ENCODE measurements at places on chromosomes 11 and 22.

DNA sequence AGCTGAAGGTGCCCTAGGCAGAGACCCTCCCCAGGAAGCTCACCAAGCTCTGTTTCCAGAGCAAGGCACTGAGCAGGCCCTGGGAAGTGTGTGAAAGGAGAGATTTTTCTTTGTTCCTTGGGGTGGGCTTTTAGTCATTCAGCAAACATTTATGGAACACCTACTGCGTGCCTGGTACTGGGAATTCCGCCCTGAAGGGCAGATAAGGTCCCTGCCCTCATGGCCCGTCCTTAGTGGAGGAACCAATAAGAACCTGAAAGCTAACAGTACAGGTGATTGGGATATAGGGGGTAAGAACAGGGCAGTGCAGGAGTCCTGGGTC, 3.9 kb downstream of the TMEM134 start:
- DNase-seq: no peak

DNA sequence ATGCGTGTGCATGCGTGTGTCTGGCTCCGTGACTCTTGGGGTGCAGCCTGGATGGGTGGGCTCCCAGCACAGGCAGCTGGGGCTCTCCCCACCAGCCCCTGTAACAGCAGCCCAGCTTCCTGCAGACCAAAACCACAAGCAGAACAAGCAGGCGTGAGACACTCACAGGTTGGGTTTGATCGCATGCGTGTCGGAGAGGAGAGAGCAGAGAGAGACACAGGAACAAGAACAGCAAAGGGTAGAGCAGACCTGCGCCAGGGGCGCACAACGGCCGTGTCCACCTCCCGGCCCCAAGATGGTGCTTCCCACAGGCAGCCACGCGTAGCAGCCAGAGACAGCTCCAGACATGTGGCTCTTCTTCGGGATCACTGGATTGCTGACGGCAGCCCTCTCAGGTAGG, at the start of gene CD6:
TSS of gene CD6 (plus strand) at position 161 of the 400 bp plus-strand sequence. CDS start at position 347, 186 bp downstream.
- DNase-seq: no peak

DNA sequence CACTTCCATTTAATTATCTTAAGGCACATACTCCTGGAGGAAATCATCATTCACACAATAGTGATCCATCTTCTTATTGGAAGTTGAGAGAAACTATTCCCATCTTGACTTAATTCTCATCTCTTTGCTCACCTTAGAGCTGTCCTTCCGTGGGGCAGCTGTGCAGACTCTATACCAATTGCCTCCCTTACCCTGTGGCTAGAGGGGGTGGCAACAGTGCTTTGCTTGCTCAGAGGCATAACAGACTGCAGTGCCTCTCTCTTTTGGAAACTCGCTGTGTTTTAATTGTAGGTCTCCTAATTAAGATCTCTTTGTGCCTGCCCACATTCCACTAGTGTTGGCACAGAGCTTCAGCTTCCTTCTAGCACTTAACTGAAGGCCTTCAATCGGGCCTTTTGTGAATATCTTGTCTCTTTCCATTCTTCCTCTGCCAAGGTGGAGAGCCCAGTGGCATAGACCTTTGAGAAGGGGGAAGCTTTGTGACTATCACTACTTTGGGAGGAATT, 5.5 kb downstream of the KMT2A start:
- no peak for DNase-seq

GRCh38 chr22:45742866-45743450, 71.3 kb downstream of the ATXN10 start:
- DNase-seq: no peak
